ENCODE measurements at places on chromosomes 3 and 15. TPM values are rescaled to one million over a fixed set of nuclear protein-coding genes. Genes with fewer than 3 reads are reported as not detected.

- no peak for DNase-seq
These were observed 138.5 kb downstream of the RAB11A start for GRCh38 chr15:66007663-66008262.

- DNase-seq: no peak
These were observed 1114.0 kb upstream of the GBE1 start for GRCh38 chr3:82875401-82875800.

GRCh38 chr3:52088445-52089367 lies 32.3 kb upstream of the DUSP7 start:
- DNase-seq: peak; percentile 38

- no peak for DNase-seq
These were observed 4.1 kb downstream of the FOXP1 start for GRCh38 chr3:71579326-71579934.

DNA sequence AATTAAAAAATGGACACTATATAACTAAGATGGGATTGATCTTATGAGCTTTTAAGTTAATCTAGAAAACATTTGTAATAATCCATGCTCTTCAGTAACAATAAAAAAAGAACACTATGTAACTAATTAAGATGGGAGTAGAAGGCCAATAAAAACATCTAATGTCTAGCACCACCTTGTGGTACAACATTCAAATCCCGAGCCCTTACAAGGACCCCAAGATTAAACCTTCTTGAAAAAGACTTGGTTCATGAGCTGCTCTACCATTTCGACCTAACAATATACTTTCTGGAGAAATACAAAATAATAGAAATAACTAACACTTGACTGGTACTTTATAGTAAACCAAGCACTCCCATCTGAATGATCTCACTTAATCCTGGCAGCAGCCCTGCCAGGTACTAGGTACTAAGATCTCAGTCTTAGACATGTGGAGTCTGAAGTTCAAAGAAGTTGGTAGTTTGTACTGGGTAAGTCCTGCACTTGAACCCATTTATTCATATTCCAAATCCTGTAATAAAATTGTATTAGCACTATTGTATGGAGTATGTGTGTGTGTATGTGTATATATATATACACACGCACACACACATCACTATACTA lies 21.8 kb downstream of the METTL6 start:
- peak; percentile 62 for DNase-seq

DNA sequence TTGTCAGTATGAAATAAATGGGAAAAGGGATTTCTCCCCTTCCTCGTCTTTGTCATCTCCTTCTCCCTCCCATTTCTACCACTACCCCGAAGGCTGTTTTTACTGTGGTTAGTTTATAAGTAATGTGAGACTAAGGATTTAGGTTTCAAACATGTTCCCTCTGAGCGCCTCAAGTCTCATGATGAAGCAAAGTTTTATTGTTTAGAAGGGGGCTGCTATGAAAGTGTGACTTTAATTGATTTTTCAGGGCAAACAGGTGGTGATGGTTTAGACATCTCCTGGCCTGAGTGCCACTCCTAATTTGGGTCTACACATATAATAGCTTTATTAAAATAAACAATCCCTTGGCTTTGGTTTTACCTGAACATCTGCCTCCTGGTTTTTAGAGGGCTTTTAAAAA lies 185.5 kb downstream of the MCTP2 start:
- no peak for DNase-seq

DNA sequence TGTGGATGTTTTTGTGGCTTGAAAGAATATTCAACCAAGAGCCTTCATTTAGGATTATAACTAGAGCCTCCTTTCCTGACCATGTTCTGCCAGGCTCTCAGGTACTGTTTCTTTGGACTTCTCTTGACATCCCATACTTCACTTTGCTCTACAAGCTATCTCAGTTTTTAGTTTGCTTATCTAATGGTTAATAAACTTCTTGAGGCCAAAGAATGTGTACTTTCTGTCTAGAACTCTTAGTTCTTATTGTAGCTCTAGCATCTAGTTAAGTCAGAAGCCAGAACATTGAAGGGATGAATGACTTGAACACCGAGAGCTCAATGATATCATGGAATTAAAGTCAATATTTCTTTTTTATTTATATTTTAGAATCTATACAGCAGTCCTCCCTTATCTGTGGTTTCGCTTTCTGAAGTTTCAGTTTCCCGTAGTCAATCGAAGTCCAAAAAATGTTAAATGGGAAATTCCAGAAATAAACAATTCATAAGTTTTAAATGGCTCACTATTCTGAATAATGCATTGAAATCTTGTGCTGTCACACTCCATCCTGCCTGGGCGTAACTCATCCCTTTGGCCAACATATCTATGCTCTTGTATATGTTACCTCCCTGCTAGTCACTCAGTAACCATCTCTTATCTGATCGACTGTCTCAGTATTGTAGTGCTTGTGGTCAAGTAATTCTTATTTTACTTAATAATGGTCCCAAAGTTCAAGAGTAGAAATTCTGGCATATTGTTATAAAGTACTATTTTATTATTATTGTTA lies 368.6 kb upstream of the RBMS3 start:
- DNase-seq: no peak

DNA sequence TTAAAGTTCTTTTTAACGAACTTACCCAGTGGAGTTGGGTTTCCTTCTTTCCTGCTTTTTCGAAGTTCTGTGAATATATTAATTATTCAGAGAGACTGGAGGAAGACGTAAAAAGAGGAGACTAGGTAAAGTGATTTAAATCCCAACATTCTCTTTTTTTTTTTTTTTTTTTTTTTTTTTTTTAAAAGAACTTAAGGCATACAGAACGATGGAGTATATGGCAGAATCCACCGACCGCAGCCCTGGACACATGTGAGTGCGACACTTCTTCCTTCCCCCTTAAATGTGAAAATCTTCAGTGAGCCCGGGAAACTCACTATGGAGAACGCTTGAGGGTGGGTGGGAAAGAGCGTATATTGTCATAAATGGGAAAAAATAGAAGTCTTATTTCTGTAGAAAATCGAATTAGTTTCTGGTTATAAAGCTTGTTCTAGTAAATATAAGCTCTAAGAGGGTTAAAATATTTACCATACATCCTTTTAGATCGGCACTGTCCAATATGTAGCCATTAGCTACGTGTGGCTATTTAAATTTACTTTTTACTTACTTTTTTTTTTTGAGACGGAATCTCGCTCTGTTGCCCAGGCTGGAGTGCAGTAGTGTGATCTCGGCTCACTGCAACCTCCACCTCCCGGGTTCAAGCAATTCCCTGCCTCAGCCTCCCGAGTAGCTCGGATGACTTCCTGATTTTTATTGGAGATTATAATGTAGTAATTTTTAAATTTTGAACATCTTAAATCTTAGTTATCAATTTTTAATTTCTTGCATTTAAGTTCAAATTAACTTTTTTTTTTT lies 892 bp downstream of the NMD3 start:
- DNase-seq: peak; percentile 42

- DNase-seq: peak; percentile 72
These were observed 551 bp downstream of the NCBP2 start for GRCh38 chr3:196941729-196942225.

- DNase-seq: no peak
These were observed 296.8 kb upstream of the CHRM5 start for GRCh38 chr15:33671456-33671855.

- no peak for DNase-seq
These were observed 152.9 kb upstream of the RGMA start for GRCh38 chr15:93241696-93242585.

GRCh38 chr15:80265021-80265420 lies 13.0 kb upstream of the CTXND1 start:
- no peak for DNase-seq

DNA sequence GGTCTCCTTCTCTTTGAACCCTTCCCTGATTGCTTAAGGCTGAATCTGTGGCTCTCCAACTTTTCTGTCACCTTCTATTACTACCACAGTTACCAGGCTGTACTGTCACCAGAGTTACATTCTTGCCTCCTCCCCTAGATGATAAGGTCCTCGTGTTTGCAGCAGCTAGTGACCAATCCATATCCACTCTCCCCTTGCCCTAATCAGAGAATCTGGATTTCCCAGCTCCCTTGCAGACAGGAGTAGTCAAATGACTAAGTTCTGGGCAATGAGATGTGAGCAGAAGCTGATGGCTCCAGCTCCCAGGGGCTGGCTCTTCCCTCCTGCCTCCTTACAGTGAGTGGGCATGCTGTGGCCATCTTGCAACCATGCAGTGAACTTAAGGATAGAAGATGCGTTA lies 95.4 kb upstream of the VGLL4 start:
- no peak for DNase-seq

- DNase-seq: no peak
These were observed 406.0 kb downstream of the GAP43 start for GRCh38 chr3:116029266-116029665.

GRCh38 chr15:85479071-85479647 lies 98.8 kb downstream of the AKAP13 start:
- DNase-seq: no peak

DNA sequence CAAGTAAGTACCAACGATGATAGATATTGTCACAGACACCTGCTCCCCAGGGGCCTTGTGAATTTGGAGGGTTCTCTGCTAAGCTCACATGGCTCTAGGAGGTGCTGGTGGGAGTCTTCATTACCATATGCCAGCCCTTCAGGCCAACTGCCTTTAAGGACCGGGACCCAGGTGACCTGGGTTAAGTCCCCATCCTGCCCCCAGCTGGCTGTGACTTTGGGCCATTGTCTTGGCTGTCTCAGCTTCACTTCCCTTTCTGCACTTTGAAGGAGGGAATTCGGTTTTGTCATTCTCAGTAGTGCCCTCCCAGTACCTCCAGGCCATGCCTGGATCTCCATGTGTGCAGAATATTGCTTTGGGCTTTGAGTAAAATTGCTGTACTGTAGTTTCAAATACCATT lies 72.8 kb upstream of the ACAD9 start:
- DNase-seq: no peak

POC1A gene
- 2.6 TPM for total RNA-seq

PEAK1 gene
- 30.1 TPM for total RNA-seq

LRTM1 gene
- total RNA-seq: not detected

CPNE9 gene
- total RNA-seq: not detected

AGBL1 gene
- total RNA-seq: not detected

BCL6 gene
- total RNA-seq: 46.5 TPM

ACOX2 gene
- total RNA-seq: 26.2 TPM

CHRNB4 gene
- not detected for total RNA-seq

Data from hepatocyte (in vitro differentiated cells).